Caco-2 (cell line): ENCODE measurements at places on chromosomes 3 and 15.

GRCh38 chr15:25397100-25397499, 41.7 kb downstream of the UBE3A start:
- H3K27ac ChIP-seq, result no peak overlapping the region
- no peak overlapping the region for H3K4me3 ChIP-seq
- H3K36me3 ChIP-seq, result peaks cover 2% of the 10 kb centered on the region
- no peaks in the 10 kb centered on the region for H3K27me3 ChIP-seq
- no peak for DNase-seq

DNA sequence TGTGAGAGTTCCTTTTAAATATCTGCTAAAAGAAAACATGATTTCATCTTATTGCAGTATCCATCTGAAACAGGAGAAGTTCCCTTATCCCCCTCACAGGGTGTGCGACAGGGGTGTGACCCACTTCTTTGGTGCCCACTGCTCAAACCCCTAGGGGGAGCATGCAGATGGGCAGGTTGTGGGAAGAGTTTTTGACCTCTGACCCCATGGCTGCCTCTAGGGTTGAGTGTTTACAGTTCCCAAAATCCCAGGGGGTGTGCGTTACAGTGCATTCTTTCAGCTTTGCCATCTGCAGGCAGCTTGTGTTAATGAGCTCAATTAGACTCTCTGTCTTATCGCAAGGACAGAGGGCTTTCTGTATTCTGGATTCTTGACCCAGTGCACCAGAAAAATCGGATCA, 443.2 kb upstream of the FRG2C start:
- H3K27ac ChIP-seq, result no peak overlapping the region
- H3K36me3 ChIP-seq, result no peaks in the 10 kb centered on the region
- H3K27me3 ChIP-seq, result no peaks in the 10 kb centered on the region
- H3K4me3 ChIP-seq, result no peak overlapping the region
- no peak for DNase-seq
- no peaks in the 10 kb centered on the region for H3K4me1 ChIP-seq

DNA sequence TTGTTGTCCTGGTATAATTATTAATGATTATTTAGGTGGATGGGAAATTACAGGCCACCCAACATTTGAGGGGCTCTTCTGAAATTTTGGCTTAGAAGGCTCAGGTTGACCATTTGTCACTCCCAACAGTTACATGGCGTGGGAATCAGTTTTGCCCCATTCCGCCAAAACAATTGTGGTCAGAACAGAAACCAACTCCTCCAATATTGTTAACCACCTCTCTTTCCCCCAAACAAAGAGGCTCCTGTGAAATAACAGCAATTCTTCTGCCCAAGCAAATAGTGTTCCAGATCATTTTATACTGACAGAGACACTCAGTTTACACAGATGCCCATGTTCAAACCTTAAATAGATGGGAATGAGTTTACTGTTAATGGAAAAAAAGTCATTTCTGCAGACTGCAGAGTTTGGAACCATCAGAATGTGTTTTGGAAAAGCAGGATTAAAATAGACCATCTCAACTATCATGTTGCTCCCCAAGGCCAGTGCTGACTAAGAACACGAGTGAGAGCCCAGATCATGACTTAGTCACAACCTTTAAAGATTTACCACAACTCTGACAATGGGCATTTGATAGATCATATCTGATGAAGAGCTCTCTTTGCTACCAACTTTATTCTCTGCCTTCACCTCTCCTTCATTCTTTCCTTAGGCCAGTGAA, 102.1 kb downstream of the DUT start:
- H3K4me3 ChIP-seq, result no peak overlapping the region
- no peak overlapping the region for H3K27ac ChIP-seq
- no peak for DNase-seq
- H3K4me1 ChIP-seq, result no peaks in the 10 kb centered on the region
- no peaks in the 10 kb centered on the region for H3K36me3 ChIP-seq

DNA sequence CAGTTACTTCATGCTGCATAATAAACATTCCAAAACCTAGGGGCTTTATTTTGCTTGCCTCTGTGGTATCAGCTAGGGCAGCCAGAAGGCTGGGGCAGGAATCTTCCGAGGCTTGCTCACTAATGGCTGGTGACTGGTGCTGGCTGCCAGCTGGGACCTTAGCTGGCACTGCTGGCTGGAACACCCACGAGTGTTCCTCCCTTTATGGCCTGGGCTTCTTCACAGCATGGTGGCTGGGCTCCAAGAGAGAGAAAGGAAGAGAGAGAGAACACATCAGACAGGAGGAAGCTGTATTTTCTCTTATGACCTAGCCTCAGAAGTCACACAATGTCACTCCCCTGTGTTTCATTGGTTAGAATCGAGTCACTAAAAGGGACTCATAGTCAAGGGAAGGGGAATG, 23.9 kb upstream of the CDCP1 start:
- no peak overlapping the region for H3K27ac ChIP-seq
- H3K4me3 ChIP-seq, result no peak overlapping the region
- no peak for DNase-seq
- no peaks in the 10 kb centered on the region for H3K36me3 ChIP-seq
- H3K4me1 ChIP-seq, result no peaks in the 10 kb centered on the region; the same call in 1 of the 2 replicates

DNA sequence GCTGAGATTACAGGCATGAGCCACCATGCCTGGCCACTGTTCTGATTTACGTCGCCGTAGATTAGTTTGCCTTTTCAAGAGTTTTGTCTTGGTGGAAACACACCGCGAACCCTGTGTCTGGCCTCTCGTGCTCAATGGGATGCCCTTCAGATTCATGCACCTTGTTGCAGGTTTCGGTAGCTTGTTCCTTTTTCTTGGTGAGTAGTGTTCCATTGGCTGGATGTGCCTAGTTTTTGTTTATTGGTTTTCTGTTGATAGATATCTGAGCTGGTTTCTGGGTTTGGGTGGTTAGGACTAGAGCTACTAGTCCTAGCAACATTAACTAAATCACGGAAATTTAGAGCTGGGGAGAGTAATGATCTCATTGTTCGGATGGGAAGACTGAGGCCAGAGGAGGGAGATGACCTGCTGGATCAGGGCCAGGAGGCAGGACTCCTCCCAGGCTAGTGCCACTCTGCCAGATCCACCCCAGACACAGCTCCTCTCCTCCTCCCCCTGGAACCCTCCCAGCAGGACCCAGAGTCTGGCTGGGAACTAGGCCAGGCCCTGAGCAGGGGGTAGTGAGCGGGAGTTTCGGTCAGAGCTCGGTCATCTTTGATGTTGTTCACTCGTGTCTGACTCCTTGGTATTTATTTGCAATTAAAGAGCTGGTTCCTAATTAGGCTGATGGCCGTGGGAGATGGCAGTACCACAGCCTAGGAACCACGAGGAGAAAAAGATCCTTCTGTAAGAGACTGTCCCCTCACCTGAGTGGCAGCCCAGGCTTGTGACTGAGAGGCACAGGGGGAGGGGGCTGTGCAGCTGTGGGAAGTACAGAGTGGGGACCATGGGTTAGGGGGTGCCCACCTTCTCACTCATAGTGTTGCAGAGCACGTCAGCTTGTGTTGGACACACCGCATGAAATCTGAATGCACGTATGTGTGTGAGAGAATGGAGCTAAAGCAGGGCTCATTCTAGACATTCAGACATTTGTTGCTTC, 73.4 kb downstream of the SMAD6 start:
- no peaks in the 10 kb centered on the region for H3K27me3 ChIP-seq
- H3K27ac ChIP-seq, result peak overlapping the region; percentile 95
- peaks cover 63% of the 10 kb centered on the region for H3K4me1 ChIP-seq
- DNase-seq, result no peak
- H3K36me3 ChIP-seq, result no peaks in the 10 kb centered on the region

GRCh38 chr3:143851331-143852017, 3.2 kb upstream of the SLC9A9 start:
- H3K4me1 ChIP-seq, result peaks cover 12% of the 10 kb centered on the region
- DNase-seq, result no peak
- no peak overlapping the region for H3K4me3 ChIP-seq
- no peak overlapping the region for H3K27ac ChIP-seq
- no peaks in the 10 kb centered on the region; the same call in 1 of the 2 replicates for H3K27me3 ChIP-seq
